Stimulated activated CD4-positive, alpha-beta T cell treated with anti-CD3 and anti-CD28 coated beads, Interleukin-12 subunit alpha, Interleukin-12 subunit beta, amount 100 ng/mL, for 24 hours (primary cell): ENCODE measurements at places on chromosomes 6 and 20.

- DNase-seq: no peak
Measured at GRCh38 chr6:99501762-99502161, 13.5 kb downstream of the USP45 start.

GRCh38 chr6:155517294-155517693 lies 61.7 kb upstream of the NOX3 start:
- DNase-seq: no peak

DNA sequence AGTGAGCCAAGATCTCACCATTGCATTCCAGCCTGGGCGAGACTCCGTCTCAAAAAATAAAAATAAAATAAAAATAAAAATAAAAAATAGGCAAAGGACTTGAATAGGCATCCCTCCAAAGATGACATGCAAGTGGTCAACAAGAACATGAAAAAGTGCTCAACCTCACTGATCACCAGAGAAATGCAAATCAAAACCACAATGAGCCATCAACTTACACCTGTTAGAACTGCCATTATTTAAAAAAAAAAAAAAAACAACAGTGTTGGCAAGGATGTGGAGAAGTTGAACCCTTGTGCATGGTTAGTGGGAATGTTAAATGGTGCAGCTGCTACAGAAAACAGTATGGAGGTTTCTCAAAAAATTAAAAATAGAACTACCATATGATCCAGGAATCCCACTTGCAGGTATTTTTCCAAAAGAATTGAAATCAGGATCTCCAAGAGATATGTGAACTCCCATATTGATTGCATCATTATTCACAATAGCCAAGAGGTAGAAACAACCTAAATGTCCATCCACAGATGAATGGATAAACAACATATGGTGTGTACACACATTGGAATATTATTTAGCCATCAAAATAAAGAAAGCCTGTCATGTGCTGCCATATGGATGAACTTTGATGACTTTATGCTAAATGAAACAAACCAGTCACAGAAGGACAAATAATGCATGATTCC lies 2.8 kb downstream of the C20orf203 start:
- no peak for DNase-seq

DNA sequence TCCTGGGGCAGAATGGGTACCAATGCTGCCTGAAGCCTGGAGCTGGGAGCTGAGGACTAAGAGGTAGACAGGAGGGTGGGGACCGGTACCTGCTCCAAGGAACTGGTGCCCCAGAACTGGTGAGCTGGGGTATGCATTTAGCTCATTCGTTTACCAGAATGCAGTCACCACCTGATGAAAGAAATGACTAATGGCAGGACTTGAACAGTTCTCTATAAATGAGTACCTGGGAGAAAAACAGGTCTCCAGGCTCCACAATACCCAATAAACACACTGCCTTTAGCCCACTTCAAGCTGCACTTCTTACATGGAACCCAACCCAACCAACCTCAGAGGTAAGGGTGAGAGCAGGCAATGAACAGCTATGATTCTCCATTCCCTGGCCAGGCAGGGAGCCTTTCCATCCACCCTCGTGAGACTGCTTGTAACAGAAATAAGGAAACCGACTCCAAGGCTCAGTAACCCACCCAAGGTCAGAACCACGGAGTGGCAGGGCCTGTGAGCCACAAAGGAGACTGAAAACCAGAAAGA lies 15.4 kb downstream of the FKBP1A start:
- no peak for DNase-seq

DNA sequence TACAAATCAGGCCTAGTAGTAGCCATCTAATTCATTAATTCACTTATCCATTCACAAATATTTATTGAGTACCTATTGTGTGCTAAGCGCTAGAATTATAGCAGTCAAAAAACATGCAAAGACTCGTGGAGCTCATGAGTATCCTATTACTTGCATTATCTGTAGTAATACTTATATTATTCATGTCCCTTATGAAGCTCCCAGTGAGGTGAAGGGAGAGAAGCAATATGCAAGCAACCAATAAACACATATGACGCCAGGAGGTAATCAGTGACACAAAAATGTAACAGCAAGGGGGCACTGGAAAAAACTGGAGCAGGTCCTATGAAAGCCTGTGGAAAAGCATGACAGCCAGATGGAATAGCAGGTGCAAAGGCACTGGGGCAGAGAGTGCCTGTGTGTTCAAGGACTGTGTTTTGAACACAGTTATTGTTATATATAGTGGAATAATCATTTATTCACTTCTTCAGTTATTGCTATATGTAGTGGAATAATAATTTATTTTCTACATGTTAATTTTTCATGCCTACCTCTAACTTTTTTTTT lies 109.5 kb downstream of the KIF13A start:
- DNase-seq: no peak

DNA sequence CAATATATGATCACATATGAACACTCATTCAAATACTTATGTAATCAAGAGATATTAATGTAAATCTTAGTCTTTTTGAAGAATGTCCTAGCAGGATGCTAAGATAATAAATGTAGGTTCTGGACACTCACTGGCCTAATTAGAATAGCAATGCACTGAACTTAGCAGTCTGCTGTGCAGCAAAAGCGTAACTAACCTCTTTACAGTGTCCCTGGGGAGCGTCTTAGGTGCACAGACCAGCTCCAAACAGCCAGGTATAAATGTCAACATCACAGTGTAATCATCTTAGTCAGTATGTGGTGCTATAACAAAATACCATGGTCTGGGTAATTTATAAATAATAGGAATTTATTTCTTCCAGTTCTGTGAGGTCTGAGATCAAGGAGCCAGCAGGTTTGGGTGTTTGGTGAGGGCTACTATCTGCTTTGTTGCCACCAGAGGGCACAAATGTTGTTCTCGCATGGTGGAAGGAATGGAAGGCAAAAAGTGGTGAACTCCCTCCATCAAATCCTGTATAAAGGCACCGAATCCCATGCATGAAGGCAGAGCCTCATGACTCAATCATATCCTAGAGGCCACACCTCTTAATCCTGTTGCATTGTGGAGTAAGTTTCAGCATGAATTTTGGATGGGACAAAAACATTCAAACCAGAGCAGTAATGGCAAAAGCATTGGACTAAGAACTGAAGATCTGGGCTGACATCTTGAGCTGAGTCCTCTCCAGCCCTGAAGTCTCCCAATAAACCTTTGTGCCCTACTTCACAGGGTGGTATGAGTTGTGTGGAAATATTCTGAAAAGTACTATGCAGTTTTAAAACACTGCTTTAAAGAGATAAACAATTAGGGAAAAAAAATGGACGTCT lies 41.8 kb upstream of the FOXO3 start:
- no peak for DNase-seq

DNA sequence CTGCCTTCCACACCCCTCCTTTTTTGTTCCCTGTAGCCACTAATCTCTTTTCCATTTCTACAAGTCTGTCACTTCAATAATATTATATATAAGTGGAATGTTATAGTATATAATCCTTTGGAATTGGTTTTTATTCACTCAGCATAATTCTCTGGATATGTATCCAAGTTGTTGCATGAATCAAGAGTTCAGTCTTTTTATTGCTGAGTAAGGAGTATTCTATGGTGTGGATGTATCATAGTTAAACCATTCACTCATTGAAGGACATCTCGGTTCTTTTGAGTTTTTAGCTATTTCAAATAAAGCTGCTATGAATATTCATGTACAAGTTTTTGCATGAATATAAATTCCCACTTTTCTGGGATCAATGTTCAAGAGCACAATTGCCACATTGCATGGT lies 69.5 kb upstream of the TASP1 start:
- DNase-seq: no peak

DNA sequence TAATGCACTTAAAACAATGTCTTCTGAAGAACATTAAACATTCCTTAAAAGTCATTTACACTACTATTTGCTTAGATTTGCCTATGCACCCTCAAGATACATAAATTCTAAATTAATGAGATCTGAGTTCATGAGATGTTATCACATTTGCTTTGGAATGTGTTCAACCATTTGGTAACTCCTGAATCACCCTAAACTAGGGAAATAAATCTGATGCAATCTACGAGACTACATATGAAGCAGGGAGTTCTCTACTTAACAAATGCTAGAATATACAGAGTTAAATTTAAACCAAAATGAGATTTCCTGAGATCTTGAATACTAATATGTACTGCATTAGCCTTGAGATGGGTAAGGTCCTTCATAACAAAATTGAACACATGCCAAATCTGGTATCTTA lies 170.1 kb downstream of the CLIC5 start:
- DNase-seq: no peak

DNA sequence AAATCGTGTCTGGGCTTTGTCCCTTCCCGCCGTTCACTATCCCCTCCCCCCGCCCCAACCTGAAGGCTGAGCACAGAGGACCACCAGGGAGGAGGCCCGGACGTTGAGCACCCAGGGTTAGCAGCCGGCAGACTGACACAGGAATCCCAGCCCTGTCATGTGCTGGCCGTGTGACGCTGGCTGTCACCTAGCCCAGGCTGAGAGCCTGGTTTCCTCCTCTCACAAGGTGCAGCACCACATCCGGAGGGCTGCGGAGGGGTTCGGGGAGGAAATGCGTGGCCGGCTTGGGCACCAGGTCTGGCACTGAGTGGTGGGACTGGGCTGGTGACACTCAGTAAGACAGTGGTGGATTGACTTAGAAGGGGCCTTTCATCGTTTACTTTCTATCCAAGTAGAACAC lies 4.6 kb upstream of the LSM14B start:
- peak; percentile 30 for DNase-seq

GRCh38 chr20:24700166-24700860 lies 230.9 kb downstream of the SYNDIG1 start:
- DNase-seq: no peak

DNA sequence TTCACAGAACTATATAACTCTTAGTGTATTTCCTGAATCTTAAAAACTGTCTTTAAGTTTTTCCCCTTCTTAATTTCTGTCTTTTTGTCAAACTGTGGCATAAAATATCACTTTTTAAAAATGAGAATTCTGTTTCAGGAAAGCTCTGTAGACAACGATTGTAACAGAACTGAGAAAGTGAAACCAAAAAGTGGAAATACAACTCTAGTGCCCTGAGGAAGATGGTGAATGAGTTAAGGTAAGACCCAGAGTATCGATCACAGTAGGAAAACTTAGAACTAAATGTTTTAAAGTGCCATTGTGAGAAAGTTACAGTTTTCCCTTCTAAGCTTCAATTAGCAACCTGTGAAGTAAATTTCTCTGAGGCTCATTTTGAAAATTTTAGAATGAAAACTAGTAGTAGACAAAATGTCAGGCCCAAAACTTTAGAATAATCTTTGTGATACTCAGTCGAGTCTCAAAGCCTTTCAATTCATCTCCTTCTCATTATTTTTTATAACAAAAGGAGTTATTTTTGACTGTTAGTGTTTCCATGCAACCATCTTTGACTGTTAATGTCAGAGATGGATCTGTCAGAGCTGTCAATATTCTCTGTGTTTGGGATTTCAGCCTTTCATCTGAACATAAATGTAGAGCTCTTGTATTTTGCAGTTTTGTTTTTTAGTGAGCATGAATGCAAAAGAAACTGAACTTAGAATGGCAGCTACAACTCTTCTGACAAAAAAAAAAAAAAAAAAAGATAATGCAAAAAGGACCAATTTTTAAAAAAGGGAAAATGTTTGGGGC lies 19.0 kb upstream of the TRDN start:
- DNase-seq: no peak

- peak; percentile 62 for DNase-seq
Measured at GRCh38 chr20:51372176-51372803, 170.2 kb downstream of the NFATC2 start.

- no peak for DNase-seq
Measured at GRCh38 chr6:137843211-137843610, 23.8 kb upstream of the TNFAIP3 start.

DNA sequence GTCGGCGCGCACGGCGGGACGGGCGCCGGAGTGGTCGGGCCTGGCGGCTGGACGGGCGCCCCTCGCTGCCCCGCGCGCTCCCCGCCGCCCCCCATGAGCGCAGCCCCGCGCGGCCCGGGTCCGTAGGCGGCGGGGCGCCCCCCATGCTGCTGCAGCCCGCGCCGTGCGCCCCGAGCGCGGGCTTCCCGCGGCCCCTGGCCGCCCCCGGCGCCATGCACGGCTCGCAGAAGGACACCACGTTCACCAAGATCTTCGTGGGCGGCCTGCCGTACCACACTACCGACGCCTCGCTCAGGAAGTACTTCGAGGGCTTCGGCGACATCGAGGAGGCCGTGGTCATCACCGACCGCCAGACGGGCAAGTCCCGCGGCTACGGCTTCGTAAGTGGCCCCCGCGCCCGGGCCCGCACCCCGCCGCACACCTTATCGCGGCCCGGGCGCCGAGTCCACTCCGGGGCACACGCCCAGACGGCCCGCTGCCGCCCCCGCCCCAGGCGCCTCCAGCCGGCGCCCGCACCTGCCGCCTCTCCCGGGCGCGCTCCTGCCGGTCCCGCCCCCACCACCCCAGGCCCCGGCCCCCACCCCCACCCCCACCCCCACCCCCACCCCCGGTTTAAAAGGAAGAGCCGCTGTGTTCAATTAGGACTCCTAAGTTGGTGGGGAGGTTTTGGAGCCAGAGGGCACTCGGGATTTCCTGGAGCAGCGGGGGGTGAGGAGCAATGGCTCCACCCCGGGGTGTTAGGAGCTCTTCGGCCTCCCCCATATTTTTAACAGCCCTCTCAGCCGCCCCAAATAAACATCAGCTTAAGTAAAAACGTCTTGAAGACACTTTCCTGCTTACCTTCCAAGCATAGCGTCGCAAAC lies 474 bp downstream of the RBM38 start:
- no peak for DNase-seq

DNA sequence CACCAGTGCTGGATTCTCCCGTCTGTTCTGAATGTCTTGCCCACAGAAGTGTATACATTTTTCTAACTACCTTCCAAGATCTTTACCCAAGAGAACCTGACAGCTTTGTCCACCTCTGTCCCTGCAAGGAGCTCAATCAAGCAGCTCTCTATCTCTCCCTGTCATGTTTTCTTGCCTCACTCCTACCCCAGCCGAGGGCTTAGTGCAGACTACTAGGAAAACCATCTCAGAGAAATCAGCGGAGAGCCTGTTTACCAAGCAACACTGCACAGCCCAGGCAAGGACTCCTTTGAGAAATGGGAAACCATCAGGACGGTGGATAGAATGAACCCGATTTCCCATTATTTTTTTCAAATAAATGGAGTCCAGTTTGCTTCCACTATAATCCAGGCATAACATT lies 250.7 kb upstream of the JARID2 start:
- no peak for DNase-seq

DNA sequence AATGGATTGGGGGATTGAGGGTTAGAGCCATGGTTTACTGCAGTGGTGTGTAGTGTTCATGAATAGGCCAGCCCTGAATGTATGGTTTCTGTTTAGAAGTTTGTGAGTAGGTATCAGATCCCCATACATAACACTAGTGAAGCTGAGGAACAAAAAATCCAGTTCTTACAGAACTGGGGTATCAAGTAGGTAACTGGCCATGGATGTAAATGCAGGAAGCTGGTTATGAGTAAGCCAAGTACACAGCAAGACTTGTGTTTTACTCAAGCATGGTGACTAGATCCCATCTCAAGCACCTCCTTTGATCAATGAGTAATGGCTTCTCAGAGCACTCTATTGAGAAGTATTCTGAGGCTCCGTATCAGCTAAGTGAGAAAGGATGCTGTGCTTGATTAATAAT lies 613.7 kb upstream of the FLRT3 start:
- DNase-seq: no peak
